GM20000 (cell line): ENCODE measurements at places on chromosomes 12 and 14.

DNA sequence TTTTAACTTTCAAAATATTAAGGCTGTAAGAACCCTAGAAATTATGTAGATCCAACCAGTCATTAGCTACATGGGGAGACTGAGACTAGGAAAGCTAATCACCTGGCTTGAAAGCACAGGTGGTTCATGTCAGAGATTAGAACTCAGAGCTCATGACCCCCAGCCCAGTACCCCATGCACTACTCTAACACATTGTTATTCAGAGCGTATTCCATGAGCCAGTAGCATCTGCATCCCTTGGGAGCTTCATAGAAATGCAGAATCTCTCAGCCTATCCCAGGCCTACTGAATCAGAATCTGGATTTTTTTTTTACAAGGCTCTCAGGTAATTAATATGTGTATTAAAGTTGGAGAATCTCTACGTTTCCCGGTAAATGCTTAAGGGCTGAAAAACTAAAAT is 161.7 kb downstream of the BTG1 start:
- DNase-seq: no peak

- DNase-seq: peak; percentile 23
These were observed 100.1 kb downstream of the PAH start for GRCh38 chr12:102816816-102817434.

DNA sequence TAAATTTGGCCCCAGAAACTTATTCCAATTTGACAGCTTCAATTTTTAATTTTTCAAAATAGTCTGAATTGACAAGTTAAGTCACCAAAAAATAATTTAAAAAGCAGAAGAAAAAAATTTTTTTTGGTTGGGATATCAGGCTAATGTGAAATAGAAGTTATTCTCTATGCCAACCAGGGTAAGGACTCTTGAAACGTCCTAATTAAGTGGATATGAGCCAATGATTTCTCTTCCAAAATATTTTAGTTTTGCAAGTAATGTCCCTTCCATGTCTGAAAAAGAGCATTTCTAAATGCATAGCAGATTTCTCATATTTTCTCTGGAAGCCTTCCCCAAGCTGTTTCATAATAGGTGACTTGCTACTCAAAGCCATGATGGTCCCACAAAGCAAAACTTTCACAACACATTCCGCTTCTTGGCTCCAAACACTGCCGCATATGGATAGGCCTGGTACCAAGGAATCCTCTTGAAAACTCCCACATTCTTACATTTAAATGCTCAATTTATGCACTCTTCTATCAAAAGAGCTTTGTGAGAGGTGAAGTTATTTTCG is 65.1 kb downstream of the SIX6 start:
- no peak for DNase-seq

DNA sequence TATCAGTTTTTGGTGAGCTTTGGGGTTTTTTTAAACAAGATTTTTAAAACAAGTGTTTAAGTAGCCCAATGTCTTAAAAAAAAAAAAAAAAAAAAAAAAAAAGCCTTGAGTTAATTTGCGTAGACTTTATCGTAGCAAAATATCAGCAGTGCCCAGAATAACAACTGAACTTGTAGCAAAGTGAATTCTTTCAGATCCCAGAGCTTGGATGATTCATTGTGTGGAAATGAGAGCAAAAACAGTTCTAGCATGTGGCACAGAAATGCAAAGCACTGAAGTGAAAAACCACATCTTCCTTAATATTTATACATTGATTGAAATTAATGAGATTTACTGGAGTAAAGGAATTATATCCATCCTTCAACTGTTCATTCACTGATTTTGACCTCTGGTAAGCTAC is 258.1 kb downstream of the EGLN3 start:
- DNase-seq: no peak

DNA sequence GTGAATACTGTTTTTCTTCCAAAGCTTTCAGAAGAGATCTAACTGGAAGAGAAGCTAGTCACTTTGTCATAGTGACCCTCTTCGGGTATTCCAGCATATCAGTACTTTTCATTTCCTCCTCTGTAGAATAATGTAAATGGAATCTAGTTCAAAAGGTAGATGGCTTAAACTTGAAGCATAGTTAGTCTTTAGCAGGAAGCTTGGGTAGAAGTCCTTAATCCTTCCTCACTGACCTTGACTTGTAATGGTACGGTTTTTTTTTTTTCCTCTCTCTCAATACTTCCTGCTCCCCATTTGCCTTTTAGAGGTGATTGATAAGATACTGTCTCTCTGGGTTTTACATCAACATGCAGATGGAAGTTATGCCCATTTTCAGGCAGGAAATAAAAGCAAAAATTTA is 1.7 kb downstream of the FBXO34 start:
- DNase-seq: no peak

DNA sequence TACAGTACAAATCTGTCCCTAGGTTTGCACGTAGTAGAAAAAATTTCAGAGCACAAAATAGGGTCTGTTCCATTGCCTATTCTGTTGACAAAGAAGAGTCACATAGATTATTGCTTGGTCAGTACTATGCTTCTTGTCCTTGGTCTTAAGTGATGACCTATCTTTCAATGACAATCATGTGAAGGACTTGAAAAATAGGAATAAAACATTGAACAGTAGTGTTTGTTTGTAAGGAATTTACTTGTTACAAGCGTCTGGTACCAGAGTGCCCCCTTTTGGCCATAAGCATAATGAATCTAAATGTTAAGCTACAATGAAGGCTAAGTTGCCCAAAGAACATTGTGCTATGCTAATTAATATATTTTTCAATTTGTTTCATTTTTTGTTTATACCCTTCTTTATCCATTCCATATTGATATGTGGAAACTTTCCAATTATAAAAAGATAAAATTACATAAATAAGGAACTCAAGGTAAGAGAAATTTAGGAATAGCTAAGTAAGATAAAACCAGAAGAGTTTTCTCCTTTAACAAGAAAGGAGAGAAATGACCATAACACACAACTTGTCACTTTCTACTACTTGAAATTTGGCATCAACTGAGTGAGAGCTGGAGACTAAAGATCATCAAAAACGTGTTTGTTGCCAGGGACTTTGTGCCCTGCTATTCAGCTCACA is 204.7 kb downstream of the EPS8 start:
- peak; percentile 31 for DNase-seq

GRCh38 chr14:61566537-61567225 is 128.6 kb upstream of the HIF1A start:
- no peak for DNase-seq

DNA sequence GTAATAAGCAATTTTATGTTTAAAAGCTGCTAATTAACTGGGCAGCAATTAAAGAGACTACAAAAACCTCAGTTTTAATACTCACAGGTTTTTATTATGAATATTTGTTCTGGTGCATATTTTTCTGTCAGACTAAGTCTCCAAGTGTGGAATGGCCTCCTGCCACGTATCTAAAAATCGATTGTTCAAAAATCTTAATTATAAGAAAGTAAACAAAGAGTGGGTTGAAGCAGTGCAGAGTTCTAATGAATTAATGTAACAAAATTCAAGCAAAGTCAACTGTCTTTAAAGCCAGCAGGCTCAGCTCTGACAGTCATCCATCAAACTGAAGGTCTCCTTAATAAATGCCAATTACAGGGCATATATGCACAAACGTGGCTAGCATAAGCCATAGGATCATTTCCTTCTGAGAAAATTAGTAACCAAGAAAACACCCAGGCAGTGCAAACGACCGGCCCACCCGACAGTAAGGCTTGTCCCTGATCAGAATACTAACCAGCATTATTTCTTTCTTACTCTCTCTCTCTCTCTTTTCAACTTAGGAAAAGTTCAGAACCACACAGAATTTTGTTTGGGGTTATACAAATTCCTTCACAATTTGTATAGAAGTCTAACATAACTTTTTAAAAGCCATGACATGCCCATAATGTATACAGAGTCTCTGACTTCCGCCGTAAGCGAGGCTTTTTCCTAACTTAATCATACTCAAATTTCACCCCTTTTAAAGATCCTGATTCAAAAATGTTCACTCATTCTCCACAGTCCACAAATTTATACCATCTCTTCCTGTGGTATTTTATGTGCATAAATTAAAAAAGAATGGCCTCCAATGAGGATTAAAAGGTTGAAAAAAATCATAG is 83.8 kb downstream of the SLC25A21 start:
- no peak for DNase-seq
